Fibroblast of skin of back (primary cell): ENCODE measurements at places on chromosomes 1 and 21.

DNA sequence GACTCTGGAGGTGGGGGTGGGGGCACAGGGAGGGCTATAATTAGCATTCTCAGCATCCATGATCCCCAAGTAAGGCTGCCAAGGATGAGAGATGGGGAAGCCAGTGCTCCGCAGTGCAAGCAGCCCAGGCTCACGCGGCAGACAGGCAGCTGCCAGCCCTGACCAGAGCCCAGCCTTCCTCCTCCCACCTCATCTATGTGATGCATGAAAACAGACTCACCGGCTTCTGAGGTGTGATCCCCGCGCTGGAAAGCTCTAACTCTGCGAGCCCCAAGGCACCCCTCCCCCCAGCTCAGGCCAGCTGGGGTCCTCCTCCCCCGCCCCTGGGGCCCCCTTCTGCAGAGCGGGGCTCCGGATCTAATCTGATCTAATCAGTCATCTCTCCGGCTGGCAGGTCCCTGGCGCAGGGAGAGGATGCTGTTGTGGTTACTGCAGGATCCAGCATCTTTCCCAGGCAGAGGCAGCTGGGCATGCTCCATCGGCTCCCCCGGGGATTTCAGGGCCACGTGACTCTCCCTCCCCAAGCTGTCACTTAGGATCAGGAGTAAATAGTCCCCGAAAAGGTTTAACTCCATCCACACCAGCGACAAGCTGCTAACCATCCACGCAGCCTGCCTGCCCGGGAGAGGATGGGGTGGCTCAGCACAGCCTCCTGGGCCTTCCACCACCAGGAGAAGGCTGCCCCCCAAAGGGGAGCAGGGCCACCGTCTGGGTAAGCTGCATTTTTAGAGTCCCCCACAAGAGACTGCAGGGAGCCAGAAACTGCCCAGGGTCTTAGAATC is at the start of gene PLEKHA6:
Gene PLEKHA6, minus strand, starts transcription at position 456 of the 782 bp plus-strand sequence. CDS start 86,202 bp downstream, outside the sequence.
- peak; percentile 55 for DNase-seq

- peak; percentile 93 for DNase-seq
Measured at GRCh38 chr1:238409191-238409850, 518.6 kb upstream of the ZP4 start.

- DNase-seq: no peak
Measured at GRCh38 chr1:25590096-25590824, 26.3 kb upstream of the MAN1C1 start.

- no peak for DNase-seq
Measured at GRCh38 chr1:159900755-159901360, 893 bp upstream of the CFAP45 start.

DNA sequence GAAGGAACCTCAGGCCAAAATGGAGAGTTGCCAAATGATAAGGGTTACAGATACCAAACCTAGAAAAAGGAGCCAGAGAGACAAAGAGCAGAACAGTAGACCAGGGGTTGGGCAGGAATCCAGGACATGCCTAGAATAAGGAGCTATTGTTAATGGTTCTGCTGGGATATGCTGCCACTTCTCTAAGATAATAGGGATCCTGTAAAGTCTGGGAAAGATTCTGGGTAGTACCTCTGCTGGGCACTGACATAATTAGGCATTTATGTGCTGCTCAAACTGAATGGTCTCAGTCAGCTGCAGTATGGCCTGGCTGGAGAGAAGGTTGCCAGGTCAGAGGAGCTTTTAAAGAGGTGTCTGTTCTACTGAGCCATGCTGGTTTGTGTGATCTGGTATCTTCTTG is 19.9 kb upstream of the NRIP1 start:
- DNase-seq: no peak

DNA sequence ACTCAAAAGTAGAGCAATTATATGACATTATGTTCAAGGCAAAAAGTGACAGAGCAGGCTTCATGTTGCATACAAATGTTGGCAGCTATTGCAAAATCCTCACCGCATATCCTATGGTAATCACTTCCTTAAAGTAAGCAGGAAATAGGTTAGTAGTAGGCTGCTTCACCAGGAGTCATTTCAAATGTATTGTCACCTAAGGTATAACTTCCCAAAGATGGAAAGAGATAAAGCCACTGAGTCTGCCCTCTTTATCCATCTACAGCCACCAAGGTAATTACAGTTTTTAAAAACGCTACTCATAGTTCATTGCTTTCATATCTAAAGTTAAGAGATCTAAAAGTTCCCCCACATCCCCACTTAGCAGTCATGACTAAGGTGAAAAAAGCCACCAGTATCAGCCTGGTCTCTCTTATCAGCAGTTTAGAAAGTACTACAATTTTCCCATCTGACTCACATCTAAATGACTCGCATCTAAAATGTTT is 31.6 kb upstream of the UBE2U start:
- peak; percentile 82 for DNase-seq

DNA sequence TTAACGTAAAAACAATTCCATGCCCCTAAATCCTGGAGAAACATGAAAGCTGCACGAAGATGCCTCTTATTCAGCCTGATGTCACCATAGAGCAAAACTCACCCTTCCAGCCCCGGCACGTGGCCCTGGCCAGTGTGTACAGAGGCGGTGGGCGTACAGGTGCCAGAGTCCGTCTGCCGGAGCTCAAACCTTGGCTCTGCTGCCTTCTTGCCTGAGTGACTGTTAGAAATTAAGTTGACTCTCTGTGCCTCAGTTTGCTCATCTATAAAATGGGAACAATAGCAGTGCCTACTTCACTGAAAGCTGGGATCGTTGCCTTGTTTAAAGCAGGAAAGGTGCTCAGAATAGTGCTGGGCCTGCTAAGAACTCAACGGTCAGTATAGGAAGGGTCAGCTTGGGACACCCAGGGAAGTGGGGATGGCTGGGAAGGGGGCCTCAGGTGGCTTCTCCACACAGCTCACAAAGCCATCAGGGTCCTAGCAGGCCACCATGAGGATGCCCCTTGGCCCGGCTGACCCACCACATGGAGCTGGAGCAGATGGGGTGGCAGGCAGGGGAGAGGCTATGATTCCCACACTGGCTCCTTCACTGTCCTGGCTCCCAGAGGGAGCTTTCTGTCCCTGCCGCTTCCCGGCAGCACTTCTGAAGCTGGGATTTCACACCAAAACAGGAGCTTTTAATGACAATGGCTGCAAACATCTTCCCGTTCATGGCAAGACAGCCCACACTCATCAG is 237.2 kb downstream of the NPHP4 start:
- no peak for DNase-seq

DNA sequence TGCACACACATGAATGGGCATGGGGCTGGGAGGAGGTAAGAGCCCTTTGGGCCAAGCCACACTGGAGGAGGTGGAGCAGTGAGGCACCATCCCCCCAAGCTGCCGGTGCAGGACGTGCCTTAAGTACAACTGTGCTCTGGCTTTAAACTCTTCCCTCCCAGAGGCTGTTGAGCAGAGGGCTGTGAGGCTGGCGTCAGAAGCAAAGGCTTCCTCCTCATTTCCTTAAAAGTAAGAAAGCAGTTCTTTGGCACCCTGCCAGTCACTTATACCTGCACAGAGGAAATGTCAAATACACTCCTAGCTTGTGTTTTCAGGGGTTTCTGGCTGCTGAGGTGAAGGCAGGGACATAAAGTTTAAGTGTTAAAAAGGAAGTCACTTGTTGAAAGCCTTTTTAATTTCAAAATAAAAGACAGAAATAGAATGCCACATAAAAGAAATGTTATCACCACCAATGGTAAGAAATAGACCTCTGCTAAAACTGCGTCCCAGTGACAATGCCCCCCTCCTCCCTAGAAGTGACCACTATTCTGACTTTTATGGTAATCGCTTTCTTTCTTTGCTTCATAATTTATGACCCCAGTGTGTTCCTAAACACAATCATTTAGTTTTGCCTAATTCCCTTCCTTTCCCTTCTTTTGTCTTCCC is 33.0 kb downstream of the LAMC2 start:
- no peak for DNase-seq

- peak; percentile 25 for DNase-seq
Measured at GRCh38 chr1:5991381-5992025, 722 bp downstream of the NPHP4 start.

GRCh38 chr1:20367116-20367585 is 76.5 kb downstream of the VWA5B1 start:
- peak; percentile 56 for DNase-seq

- DNase-seq: peak; percentile 65
Measured at GRCh38 chr21:43639470-43640353, 19.6 kb downstream of the HSF2BP start.

DNA sequence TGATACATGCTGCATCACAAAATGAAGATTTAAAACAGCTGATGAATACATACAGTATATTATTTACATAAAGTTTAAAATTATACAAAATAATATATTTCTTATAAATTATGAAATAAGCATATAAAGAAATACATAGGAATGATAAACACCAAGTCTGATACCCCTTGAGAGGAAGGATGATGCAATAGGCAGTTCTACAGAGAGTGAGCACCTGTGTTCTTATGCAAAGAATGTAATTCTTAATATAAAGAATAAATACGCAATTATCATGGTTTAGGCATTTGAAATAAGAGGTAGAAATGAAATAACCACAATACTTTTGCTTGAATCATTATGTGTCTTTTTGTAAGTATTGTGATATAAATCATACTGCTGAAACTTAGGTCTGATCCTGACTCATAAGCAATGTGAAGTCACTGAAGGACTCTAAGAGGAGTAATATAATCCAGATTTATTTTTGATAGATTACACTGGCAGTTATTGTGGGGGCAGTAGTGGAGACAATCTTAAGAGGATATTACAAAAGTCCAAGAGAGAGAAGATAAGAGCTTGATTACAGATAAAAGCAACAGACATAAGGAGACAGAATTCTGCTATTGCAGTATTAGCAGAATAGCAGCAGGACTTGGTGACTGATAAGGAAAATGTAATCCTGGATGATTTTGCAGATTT is 39.0 kb downstream of the TTLL7 start:
- peak; percentile 23 for DNase-seq

DNA sequence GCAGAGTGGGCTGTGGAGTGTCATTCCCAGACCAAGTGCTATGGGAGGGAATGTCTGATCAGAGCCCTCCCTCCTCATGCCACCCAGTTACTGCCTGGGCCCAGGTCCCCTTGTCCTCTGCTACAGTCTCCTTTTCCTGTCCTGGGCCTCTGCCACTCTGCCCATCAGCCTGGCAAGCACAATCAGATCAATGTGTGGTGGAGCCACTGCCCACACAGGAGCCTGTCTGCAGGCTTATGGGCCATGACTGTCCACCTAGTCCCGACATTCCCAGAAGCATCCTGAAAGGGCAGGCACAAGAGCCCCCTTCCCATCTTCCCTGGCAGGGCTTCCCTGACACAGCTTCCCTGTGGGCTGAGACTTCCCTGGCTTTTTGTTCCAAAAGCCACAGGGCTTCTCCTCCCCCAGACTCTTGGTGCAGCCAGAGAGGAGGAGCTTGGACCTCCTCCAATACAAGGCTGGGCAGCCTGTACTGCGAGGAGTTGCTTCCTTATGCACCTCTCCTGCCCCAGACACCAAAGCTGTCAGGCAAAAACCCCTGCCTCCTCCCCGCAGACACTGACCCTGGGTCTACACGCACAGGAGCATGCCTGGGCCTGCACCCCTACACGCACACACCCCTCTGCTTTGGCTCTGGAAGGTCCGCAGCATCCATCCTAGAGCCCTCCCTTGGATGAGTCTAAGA is 29.2 kb upstream of the CNTN2 start:
- DNase-seq: no peak

DNA sequence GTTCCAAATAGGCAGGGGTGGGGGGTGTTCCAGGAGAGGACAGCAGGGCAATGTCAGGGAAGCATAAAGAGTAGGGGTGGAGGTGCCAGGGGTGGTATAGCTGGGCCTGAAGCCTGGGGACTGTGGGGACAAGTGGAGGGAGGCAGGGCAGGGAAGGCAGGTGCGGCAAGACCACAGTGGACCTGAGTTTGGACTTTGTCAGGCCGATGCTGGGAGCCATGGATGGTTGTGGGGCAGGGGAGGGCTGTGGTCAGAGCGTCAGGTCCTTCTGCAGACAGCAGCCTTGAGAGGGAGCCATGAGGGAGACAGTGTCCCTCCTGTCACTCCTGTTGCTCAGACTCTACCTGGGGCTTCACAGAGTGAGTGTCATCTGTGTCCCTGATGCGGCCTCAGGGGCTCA is 320.3 kb downstream of the PTPRU start:
- no peak for DNase-seq

- no peak for DNase-seq
Measured at GRCh38 chr1:25821112-25821476, 1.3 kb downstream of the MTFR1L start.

DNA sequence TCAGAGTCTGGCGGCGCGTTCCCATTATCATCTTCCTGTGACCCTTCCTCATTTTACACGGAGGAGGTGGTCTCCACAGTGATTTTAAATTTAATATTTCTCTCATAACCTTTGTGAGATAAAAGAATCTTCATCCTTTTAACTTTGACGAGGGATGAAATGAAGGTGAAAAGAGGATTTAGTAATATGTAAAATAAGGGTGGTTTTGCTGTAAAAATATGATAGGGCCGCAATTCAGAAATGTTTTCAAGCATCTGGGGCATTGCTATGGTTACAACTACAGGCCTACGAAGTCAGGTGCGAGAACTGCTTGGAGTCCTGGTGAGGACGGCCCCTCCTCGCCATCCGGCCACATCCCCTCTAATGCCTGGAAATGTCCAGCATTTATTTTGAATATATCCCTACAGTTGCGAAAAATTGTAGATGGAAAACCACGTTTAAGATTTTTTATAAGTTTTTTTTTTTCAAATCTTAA is 422 bp upstream of the RSBN1 start:
- DNase-seq: peak; percentile 7

DNA sequence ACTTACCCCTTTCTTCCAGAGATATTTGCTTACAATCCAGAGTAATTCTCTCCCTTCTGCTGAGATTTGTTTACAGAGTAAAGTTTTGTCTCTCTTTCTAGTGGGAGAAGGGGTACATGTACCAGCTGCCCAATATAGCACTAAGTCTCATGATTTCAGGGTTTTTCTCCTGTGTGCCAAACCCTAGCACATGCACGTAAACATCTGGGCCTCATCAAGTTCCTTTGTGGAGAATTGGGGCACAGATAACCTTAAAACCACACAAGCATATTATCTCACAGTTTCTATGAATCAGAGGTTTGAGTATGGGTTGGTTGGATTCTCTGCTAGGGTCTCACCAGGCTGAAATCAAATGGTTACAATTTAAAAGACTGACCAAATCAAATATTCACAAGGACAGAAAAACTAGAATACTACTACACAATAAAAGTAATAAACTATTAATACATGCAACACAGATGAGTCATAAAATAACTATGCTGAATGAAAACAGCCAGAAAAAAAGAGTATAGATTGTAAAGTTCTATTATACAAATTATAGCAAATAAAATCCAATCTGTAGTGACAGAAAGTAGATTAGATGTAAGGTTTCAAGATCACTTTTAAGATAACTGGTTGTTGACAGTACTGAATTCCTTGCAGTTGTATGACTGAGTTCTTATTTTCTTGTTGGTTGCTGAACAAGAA is 347.4 kb upstream of the PTBP2 start:
- no peak for DNase-seq

GRCh38 chr1:174324939-174325338 is 122.8 kb upstream of the GPR52 start:
- DNase-seq: no peak

GRCh38 chr1:225451340-225451739 is 23.5 kb upstream of the LBR start:
- DNase-seq: no peak

DNA sequence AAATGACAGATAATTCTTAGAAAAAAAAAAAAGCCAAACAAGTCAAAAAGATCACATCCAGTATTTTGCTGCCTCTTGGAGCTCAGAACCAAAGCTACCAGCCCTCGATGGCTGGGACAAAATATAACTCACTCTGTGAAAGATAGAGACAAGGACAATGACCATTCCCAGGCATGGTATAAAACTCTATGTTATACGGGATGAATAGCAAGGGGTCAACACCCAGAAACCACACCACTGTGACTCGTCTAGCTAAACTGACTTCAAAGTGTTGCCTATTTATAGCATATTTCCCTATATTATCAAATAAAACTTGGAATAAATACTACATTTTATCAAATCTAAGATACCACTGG is 10.1 kb downstream of the TMEM63A start:
- no peak for DNase-seq
